Hematopoietic multipotent progenitor cell treated with erythropoietin and hydrocortisone succinate and interleukin-3 and kit ligand, for 15 days (in vitro differentiated cells): ENCODE measurements at places on chromosomes 16 and 17.

DNA sequence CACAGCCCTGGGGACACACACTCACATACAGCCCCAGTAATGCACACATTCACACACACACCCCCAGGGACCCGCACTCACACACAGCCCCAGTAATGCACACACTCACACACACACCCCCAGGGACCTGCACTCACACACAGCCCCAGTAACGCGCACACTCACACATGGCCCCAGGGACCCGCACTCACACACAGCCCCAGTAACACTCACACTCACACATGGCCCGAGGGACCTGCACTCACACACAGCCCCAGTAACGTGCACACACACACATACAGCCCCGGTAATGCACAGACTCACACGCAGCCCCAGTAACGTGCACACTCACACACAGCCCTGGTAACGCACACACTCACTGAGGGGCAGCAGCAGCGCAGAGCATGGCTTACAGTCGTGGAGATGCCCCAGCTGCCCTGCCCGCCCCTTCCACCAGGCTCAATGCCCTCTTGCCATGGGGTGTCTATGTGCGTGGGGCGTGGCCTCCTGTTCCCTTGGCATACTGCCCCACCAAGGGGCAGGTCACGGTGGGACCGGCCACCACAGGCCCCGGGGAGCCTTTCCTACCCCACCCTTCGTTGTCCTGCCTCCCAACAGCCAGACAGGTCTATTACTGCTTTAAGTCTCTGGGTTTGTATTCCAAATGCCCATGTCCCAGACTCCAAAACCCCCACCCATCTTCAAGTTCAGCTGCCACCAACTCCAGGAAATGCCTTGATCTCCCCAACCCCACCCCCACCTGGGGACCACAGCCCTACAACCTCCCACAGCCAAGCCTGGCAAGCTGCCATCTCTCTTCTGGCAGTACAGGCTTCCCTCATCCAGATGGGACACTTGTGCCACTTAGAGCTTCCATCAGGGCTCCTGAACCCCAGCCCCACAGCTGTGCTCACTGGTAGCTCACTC lies 2.7 kb downstream of the CCDC102A start:
- DNase-seq = no peak

- DNase-seq = no peak
These were observed 77.2 kb downstream of the SNX11 start for GRCh38 chr17:48184721-48185120.

GRCh38 chr17:28705074-28705659 lies 6.5 kb downstream of the PROCA1 start:
- DNase-seq = no peak

- DNase-seq = no peak
These were observed 106.2 kb upstream of the CLEC3A start for GRCh38 chr16:77916111-77916510.

GRCh38 chr17:75876938-75877751 lies 1.2 kb downstream of the TRIM47 start:
- no peak for DNase-seq
